Stimulated activated CD4-positive, alpha-beta T cell treated with anti-CD3 and anti-CD28 coated beads, TNF-alpha, amount 100 ng/mL, for 4 hours (primary cell): ENCODE measurements at places on chromosomes 4 and X.
A peak's percentile ranks its signal among the peaks of the same experiment; 100 is the strongest.

GRCh38 chr4:3598695-3599227, 66.5 kb upstream of the LRPAP1 start:
- no peak for DNase-seq

GRCh38 chrX:39203427-39203826, 402.2 kb downstream of the MID1IP1 start:
- DNase-seq, result no peak

DNA sequence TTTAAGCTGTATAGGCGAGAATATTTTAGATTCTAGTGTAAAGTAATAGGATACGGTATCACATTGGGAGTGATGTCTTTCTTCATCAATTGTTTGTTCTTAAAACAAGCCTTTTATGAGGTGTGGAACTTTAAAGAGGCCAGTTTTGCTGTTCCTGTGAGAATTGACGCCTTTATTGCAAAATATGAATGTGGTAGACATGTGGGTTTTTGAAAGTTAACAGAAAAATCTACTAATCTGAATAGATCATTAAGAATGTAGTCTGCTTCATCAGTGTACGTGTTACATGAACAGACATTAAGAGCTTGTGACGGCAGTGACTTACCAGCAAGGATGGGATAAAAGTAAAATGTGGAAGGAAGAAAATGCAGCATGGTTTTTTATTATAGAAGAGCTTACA, 63.8 kb downstream of the STOX2 start:
- DNase-seq, result no peak

GRCh38 chrX:95841863-95842262, 842.8 kb upstream of the DIAPH2 start:
- DNase-seq, result no peak

DNA sequence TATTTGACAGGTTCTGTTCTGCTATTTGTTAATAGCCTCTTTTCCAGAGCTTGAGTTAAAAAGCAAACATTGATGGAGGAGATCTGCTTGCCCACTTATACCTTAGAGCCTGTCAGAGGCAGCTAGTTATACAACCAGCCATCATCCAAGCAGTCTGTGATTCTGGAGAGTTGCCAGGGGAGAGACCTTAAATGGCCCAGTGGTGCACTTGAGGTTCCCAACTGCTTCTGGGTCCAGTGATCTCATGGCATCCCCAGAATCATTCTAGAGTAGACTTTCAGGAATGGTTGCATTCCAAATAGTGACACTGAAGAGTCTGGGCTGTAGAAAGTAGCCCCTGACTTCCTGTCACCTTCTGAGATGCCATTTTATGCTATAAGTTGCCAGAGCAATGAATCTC, 160.7 kb downstream of the FHIP1A start:
- DNase-seq, result no peak

DNA sequence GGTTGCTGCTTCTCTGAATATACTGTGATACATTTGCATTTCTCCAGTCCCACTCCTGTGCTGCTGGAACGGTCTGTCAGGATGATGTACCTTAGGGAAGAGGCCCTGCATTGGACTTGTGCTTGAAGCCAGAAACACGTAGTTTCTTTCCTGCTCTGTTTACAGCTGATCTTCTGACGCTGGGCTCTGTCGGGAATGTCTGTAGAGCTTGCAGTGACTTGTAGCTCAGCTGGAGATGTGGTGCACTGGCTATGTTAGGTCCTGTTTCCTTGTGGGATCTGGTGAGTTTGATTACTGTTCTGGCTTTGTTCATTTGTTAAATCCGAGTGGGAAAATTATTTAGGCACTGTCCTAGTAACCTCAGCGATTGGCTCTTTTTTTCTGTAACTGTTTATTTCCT, 137.2 kb upstream of the WDR1 start:
- no peak for DNase-seq

DNA sequence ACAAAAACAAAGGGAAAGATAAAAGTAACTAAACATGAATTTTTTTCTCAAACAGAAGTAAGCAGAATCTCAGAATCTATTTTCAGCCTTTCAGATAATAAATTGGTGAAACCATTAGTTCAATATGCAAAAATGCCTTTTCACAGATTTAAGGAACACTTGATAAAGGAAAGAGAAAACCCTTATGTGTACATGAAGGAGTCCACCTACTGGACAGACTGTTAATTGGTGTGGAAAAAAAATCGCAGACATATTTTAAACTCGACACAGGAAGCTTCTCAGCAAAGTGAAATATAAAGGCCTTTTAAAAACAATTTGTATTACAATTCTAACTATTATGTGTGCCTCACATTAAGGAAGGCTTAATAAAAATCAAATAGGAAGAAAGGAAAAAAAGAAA, 22.3 kb downstream of the COX7B2 start:
- DNase-seq, result no peak

GRCh38 chr4:83846193-83846830, 310.4 kb downstream of the GPAT3 start:
- no peak for DNase-seq

GRCh38 chr4:13328591-13328990, 155.5 kb downstream of the RAB28 start:
- DNase-seq, result no peak

DNA sequence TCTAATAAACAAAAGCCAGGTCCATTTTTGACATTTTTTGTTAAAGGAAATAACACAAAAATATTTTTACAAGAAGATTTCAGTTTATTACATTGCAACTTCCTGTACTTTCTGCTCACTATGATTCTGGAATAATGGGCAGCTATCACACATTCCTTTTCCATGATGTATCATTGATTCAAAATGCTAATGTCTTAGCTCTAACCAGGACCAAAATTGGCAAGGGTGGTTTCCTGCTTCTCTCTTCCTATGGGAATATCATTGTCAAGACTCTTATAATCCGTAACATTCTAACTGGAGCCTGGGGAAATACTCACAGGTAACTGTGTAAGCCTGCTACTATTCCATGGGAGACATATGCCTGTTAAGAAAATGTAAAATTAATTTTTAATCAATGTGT, 218.6 kb downstream of the DCAF12L2 start:
- no peak for DNase-seq

DNA sequence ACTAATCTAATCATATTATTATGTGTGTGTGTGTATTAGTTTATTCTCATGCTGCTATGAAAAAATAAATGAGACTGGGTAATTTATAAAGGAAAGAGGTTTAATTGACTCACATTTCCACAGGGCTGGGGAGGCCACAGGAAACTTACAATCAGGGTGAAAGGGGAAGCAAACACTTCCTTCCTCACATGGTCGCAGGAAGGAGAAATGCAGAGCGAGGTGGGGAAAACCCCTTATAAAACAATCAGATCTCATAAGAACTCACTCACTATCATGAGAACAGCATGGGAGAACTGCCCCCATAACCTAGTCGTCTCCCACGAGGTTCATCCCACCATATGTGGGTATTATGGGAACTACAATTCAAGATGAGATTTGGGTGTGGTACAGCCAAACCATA, 190.9 kb upstream of the TAPT1 start:
- no peak for DNase-seq

GRCh38 chrX:115330498-115331168, 41.1 kb downstream of the LUZP4 start:
- no peak for DNase-seq

GRCh38 chr4:11165052-11165451, 263.6 kb downstream of the HS3ST1 start:
- no peak for DNase-seq

- no peak for DNase-seq
Observed at GRCh38 chr4:184598753-184599491, 50.3 kb downstream of the CASP3 start.

DNA sequence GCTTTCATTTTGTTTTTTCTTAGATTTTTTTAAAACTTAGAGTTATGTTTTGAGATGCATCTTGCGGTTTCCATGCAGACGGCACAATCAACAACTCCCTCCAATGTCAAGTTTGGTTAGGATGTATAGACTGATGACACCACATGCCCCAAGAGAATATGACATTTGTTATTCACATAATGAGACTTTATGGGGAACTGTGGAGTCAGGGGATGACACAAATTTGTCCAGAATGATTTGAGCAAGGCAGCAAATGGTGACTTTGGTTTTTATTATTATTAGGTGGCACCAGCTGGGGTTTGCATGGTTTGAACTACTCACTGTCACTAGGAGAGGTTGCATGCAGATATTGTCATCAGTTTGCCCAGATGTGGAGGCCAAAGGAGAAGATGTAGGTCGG, 461.8 kb upstream of the PRKX start:
- DNase-seq, result no peak

DNA sequence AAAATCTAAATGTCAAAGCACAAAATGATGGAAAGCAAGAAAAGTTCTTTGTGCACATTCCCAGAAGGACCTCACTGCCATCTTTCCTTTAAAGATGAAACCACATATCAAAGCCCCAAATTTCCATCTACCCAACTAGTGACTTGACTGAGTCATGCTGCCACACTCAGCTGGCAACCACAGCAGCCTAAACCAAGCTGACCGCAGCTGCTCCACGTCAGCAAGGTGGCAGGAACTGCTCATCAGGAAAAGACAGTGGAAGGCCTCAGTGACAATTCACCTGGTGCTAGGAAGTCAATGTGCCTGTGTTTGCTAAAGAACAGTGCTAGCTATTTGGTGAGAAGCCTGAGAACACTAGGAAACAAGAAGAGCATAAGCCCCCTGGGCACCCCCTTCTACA, 26.1 kb downstream of the ACOX3 start:
- DNase-seq, result peak; percentile 33

DNA sequence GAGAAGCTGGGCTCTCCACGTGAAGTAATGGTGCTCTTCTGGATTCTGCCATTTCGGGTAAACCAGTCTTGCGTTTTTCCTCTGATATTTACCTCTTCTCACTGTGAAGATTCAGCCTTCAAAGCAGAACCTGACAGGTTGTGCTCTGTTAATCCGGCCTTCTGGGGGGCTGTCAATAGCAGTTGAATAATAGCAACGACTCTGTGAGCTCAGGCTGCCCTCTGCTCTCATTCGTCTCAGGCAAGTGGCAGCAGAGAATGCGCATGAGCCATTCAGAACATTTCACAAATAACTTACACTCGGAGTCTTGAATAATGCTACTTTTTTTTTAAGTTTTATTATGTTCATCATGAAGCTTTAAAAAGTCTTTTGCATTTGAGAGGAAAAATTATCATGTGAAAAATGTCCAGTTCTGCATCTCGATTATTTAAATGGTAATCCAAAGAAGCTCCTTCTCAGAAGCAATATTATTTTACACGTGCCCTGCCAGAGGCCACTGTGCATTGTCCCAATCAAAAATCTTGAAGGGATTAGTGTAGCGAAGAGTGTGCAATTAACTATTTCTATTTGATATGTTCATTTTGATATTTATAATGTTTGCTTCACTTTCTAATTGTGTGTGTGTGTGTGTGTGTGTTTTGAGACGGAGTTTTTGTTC, 354.2 kb upstream of the FAT1 start:
- no peak for DNase-seq

GRCh38 chr4:173909294-173909693, 374.2 kb downstream of the FBXO8 start:
- DNase-seq, result no peak

- DNase-seq, result peak; percentile 7
Observed at GRCh38 chr4:14856062-14856933, 146.0 kb upstream of the CPEB2 start.

GRCh38 chrX:1086444-1087409, 125.7 kb downstream of the CRLF2 start:
- DNase-seq, result no peak

- no peak for DNase-seq
Observed at GRCh38 chrX:12315526-12315925, 177.3 kb downstream of the FRMPD4 start.

GRCh38 chr4:151355155-151355554, 29.8 kb upstream of the SH3D19 start:
- no peak for DNase-seq

- DNase-seq, result no peak
Observed at GRCh38 chrX:10797466-10797865, 177.1 kb upstream of the MID1 start.

DNA sequence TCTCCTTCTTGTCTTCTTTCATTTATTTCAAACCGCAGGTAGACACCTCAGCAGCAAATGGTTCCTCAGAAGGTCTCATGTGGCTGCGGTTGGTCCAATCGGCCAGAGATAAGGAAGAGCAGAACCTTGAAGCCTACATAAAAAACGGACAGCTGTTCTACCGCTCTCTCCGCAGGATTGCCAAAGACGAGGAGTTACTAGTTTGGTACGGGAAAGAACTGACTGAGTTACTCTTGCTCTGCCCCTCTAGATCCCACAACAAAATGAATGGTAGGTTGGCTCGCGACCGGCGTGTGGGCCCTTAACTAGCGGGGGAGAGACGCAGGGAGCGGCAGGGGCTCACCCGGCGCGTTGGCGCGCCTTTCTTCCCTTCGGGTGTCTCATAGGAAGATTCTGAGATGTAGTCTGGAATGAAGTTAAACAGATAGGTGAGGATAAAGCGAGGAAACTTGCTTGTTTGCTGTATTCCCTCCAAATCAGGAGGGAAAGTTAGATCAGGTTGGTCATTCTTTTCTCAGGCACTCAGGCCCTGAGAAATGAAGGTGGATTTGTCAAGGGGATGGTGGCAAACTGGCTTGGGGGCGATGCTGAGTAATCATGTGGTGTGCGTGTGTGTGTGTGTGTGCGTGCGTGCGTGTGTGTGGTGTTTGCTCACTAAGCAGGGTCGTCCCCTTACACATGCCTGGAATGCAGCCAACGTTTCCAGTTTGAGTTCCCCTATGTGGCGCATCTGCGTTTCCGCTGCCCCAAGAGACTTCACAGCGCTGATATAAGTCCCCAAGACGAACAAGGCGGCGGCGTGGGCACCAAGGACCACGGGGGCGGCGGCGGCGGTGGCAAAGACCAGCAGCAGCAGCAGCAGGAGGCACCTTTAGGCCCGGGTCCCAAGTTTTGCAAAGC, 4.2 kb downstream of the PRDM8 start:
- no peak for DNase-seq

GRCh38 chrX:40281336-40282005, 183.7 kb upstream of the BCOR start:
- DNase-seq, result no peak

GRCh38 chr4:51843309-51844152, 578 bp downstream of the DCUN1D4 start:
- DNase-seq, result peak; percentile 47

DNA sequence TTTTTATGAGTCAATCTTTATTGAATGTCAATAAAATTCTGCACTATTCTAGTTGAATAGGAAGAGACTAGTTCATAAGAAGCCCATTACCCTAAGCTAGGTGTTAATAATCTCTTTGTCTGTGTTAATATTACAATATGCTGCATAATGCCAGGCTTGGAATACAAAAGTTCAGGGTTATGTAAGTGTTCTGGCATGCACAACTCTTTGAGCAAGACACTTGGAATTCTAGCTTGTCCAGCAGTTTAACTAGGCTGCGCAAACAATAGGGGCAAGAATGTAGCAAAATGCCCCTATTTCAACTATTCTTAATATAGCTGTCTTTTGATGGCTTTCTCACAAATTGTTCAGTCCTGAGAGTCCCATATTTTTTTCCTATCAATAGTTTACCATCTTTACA, 31.3 kb upstream of the ETNPPL start:
- no peak for DNase-seq

DNA sequence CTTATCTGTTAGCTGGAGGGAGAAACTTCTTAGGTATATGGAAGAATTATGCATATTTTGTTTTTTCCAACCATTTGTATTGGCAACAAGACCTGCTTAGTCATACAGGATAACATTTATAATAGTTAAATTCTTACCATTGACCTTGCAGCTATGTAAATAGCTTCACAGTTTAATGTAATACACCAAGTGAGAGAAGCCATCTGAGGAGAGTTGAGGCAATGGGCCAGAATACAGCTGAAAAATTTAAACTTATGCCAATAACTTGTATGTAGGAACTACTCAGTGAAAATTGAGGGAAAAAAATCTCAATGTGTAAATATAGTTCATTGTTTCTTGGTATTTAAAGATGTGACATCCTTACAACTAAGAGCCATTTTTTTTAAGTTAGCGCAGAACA, 273.5 kb downstream of the DACH2 start:
- no peak for DNase-seq

GRCh38 chr4:47774079-47774478, 63.8 kb downstream of the CORIN start:
- DNase-seq, result no peak
